ENCODE measurements at places on chromosomes 7 and 10.

DNA sequence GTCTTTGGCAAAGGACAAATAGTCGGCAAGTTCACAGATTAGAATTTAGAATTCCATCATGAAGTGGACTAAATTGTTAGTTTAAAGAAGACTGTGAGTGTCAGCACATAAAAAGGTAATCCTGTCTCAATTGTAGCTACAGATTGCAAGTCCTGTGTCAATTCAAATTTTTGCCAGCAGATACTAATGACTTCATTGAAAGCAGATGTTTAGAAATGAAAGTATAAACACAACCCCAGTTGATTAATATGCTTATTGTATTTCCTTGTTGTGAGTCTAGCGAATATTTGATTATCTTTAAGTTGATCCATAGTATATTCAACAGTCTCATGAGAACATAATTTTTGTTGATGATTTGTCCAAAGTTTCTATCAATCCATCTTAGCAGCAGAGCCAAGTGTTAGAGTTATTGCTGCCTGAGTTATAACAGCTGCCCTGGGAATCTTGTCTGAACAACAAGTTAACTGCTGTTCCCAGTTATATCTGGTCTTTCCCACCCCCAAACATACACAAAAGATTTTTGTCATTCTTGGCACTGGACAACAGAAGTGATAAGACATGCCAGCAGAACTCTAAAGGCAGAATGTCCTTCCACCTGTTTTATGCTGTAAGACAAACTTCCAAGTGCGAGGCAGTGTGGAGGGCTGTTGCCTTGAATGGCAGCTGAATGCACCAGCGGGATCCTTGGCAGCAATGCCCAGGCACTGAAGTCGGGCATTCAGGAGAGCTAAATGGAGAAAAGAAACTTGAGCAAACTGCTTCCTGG is 21.3 kb upstream of the HERPUD2 start:
- DNase-seq, result peak; percentile 52

DNA sequence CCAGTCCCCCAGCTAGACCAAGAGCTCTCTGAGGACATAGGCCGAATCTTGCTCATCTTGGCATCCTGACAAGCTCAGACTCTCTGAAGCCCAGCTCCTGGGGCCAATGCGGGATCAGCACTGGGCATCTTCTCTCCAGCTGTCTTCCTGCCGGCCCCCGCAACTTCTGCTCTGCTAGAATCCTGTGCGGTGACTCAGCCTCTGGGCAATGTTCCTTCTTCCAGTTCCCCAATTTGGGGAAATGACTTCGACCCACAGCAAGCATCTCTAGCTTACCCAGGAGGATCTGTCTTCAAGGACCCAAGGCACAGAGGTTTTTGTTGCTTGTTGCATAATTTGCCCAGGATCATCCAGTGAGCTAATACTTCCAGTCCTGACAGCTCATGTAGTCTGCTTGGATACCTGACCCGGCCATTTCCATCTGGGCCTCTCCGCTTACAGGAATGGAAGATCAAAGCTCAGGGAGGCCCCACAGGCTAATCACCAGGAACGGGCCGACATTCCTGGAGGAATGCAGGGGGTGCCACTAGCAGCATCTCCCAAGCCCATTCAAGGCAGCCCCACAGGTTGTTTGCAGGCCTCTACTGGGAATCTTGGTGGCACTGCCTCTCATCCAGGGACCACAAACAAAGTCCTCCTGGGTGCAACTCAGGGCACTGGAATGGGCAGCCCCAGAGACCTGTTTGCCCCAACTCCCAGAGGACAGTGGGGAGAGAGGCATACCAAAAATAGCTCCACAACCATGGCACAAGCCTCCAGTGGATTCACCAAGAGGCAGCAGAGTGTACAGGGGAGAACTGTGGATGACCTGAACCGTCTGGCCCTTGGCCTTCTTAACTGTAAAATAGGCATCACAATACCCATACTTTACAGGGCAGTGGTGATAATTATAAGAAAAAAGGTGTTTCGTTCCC is 151.9 kb downstream of the NEURL1 start:
- DNase-seq, result peak; percentile 95

GRCh38 chr7:143456992-143457793 is 13.9 kb downstream of the TAS2R60 start:
- peak; percentile 18 for DNase-seq

DNA sequence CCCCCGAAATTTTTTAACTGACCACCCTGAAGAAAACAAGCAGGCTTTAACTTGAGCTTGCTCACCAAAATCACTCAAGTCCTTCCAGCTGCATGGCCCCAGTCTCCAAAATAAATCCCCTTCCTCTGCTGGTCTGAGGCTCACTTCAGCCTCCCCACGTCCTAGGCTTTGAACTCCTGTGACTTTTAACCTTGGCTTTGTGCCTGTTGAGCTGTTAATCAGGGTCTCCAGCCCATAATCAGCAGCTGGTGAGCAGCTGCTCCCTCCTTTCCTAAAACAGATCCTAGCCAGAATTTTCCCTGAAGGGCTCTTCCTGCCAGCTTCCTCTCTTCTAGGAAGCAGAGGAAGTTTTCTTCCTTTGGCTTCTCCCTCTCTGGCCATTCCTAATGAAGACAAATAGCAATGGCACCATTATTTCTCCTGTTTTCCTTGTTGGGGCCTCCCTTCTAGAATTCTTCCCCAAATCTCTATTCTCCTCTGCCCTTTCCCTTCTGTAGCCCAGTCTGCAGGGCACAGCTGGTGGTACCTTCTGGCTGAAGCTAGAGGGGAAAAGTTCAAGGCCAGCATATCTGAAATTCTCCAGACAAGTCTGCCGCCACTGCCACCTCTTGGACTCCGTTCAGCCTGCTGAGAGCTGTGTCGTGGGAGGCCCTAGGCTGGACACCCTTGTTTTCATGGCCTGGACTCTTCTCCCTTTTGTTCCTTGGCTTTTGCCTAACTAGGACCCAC is 152.1 kb downstream of the NOC3L start:
- DNase-seq, result no peak

DNA sequence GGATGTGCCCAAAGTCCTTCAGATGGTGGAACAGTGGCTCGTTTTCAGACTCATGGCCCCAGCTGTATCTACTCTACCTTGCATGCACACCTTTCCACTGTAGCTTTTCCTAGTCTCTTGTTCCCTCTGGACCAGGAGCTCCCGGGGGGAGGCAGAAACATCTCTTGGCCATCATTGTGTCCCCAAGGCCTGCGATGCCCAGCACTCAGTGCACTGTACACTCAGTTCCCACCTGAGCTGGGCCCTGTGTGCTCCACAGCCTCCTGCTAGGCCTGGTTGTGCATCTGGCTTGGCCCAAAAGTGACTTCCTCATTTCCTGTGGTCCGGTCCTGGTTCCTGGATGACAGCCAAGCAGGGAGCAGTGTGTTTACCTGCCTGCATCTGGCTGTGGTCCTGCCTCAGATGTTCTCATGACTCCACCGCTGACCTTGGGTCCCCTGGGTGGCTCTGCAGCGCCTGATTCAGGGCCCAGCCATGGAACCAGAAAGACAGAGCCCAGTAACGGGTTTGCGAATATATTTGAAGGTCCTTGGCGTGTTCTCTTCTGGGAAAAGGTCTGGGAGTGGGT is 9.9 kb upstream of the DOCK1 start:
- no peak for DNase-seq

- peak; percentile 59 for DNase-seq
These were observed 33.2 kb downstream of the NRF1 start for GRCh38 chr7:129644634-129645230.

DNA sequence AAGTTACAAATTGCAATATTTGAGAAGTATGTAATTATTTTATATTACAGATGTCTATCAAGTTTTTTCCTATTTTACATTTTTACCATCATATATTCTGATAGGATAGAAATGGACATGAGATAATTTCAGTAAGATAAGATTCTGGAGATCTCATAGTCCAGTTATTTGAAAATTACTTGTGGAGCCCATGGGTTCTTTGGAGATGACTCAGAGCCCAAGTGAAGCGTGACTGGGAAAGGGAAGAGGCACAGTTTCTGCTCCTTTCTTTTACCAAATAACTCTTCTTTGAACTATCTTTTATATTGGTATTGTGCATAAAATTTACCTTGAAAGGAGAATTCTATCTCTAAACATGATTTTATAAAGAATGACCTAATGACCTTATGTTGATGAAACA is 2.4 kb downstream of the CD36 start:
- peak; percentile 79 for DNase-seq

GRCh38 chr7:114830952-114831351 is 90.9 kb upstream of the MDFIC start:
- no peak for DNase-seq

DNA sequence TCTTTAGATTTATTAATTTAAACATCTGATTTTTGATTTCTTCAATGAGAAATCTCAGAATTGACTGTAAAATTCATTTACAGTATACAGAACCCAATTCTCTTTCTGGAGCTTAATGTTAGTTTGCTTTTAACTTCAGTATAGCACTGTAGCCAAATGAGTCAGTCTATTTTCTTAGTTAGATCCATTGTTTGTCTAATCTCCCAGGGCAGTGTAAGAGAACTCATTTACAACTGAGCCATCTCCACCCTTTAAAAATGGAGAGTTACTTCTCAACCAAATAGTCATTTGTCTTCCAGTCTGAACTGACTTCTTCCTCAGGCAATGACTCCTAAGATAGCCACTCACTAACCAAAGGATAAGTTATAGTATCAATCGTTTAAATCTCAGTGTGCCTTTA is 3.0 kb upstream of the WNT2 start:
- DNase-seq, result no peak

GRCh38 chr7:121873289-121874194 is 581 bp downstream of the PTPRZ1 start:
- DNase-seq, result peak; percentile 11

DNA sequence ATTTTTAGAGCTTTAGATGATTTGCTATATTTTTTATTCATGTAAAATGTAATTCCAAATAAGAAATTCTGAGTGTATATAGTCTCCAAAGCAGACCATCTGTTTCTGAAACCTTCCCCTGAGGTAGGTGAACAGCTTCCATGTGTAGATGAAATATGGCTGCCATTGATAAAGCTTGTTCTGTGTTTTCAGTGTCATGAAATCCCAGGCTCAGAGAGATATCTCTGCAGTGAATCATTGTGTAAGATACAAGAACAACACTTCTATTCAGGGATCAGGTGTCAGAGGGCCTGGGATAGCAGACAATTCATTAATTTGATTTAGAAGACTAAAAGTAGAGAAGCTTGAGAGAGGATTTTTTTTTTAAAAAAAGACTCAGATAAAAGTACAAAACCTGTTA is 29.1 kb downstream of the ACTA2 start:
- DNase-seq, result peak; percentile 87

GRCh38 chr7:155184923-155185322 is 112.8 kb upstream of the INSIG1 start:
- no peak for DNase-seq

GRCh38 chr7:102279537-102280400 is 6.9 kb upstream of the SH2B2 start:
- DNase-seq, result peak; percentile 31

GRCh38 chr7:106644999-106645398 is 16.0 kb downstream of the CCDC71L start:
- DNase-seq, result no peak

DNA sequence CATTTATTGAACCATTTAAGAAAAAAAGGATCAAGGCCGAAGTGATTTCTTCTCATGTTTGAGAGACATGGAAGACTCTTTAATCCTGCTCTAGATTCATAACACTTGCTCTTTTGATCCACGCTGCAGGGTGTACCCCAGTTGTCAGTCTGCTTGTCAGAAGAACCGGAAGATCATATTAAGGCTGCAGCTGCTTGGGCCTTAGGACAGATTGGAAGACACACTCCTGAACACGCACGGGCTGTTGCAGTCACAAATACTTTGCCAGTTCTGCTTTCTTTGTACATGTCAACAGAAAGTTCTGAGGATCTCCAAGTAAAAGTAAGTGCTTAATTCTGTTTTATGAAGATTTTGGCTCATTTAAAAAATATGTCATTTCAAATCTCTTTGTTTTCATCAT is 46.3 kb downstream of the SPAG6 start:
- DNase-seq, result no peak

GRCh38 chr10:73561192-73561591 is 29.9 kb downstream of the USP54 start:
- DNase-seq, result no peak

- peak; percentile 29 for DNase-seq
These were observed 88.0 kb upstream of the ZMIZ1 start for GRCh38 chr10:78980815-78981214.

GRCh38 chr7:93148144-93148543 is at the start of gene SAMD9L:
Gene SAMD9L (minus strand): TSS chr7:93148385. CDS start chr7:93135971, 12,414 bp downstream.
- peak; percentile 53 for DNase-seq

GRCh38 chr10:5550621-5551530 is 26.1 kb downstream of the CALML3 start:
- DNase-seq, result peak; percentile 73

DNA sequence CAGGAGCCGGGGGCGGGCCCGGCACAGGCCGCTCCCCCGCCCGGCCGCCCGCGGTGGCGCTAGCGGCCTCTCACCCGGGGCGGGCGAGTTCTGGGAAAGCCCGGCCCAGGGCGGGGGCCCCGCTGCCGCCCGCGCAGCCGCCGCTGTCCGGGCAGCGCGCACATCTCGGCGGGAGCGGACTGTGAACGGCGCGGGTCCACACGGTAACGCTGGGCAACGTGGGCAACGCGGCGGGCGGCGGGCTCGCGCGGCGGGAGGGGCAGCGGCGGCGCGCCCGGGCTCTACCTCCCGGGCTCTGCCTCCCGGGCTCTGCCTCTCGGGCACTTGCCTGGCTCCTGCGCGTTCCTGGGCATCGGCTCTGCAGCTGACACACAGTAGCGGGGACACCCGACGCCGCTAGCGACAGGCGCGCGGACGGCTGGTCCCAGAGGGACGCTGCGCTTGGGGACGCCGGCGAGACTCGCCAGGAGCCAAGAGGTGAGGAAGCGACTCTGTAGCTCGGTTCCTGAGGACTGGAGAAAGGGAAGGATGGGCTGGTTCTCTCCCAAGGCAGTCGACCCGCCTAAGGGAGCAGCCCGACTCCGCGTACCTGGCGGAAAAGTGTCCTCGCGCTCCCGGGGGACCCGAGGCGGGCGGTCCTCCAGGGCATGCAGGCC is at the start of gene PLCE1:
TSS of gene PLCE1 (plus strand) at position 150 of the 656 bp plus-strand sequence. CDS start 37,116 bp downstream, outside the sequence.
- no peak for DNase-seq

- DNase-seq, result no peak
These were observed 24.6 kb upstream of the HUS1 start for GRCh38 chr7:48004032-48004431.

GRCh38 chr7:618539-619367 is 99.1 kb upstream of the PDGFA start:
- no peak for DNase-seq

- DNase-seq, result no peak
These were observed 188.0 kb upstream of the LYZL2 start for GRCh38 chr10:30817541-30817940.

DNA sequence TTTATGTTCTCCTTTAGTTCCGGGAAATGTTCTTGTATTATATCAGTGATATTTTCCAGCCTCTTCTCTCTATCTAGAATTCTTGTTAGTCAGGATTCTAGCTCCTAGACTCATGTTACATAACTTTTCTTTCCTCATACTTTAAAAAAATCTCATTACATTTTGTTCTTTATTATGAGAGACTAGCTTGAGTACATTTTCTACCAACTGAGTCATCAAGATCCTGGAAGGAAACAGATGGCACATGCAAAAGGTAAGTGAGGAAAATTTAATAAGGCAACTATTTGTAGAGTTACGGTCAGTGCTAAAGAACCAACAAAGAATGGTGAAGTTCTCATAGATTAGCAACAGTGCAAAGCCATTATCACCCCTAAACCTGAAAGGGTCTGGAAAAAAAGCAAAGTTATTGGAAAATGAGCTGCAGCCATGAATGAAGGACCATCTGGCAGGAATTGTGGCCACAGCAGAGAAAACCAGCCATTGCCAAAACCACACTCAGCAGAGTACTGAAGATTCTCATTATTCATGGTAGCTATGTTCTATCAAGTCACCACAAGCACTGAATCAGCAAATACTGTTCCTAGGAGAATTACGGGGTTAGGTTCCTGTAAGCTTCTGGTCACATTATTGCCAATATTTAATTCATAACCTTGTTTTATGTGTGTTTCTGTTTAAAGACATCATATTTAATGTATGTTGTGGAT is 98.3 kb upstream of the C7orf33 start:
- DNase-seq, result peak; percentile 20

Data from iris pigment epithelial cell (primary cell).